Trophoblast cell (in vitro differentiated cells and primary cell): ENCODE measurements at places on chromosomes 1 and 21.

DNA sequence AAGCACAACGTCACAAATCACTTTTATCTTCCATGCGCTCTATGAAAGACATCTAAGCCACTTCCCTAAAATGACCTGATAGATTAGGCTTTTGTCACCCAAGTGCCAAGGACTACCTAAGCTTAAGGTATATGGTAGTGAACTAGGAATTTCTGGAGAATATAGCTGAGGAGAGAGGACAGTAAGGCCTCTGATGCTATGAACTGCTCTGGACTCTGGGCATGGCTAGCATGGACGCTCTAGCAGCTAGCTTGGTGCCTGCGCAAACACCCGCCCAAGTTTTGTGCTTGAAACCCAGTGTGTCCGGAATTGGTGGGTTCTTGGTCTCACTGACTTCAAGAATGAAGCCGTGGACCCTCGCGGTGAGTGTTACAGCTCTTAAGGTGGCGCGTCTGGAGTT lies 42.5 kb downstream of the OR10J5 start:
- no peak for DNase-seq

GRCh38 chr1:211985556-211986264 lies 49.6 kb downstream of the INTS7 start:
- DNase-seq: no peak

GRCh38 chr1:101187297-101187696 lies 49.5 kb upstream of the S1PR1 start:
- DNase-seq: no peak

DNA sequence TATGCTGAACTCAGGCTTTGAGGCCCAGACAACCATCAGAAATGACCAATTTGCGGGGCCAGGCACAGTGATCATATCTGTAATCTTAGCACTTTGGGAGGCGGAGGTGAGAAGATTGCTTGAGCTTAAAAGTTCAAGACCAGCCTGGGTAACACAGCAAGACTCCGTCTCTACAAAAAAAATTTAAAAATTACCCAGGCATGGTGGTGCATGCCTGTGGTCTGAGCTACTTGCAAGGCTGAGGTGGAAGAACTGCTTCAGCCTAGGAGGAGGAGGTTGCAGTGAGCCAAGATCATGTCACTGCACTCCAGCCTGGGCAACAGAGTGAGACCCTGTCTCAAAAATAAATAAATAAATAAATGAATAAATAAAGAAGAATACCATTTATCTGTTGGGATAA lies 156.5 kb downstream of the EIF4G3 start:
- peak; percentile 2 for DNase-seq

DNA sequence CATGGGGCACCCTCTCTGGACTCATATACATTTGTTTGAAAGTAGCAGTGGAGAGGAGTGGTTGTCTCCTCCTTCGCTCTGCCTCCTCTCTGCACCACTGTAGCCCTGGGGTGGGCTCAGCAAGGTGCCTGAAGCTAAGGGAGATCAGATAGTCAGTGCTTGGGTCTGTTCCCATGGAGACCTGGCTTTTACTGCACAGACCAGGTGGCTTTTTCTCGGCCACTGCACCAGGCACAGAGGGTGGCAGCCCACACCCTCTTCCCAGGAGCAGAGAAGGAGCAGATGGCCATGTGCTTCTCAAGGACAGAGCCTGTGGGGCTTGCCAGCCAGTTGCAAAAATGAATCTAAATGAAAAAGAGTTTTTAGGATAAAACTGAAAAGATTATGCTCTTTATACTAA lies 123.4 kb upstream of the KCNK1 start:
- DNase-seq: no peak

DNA sequence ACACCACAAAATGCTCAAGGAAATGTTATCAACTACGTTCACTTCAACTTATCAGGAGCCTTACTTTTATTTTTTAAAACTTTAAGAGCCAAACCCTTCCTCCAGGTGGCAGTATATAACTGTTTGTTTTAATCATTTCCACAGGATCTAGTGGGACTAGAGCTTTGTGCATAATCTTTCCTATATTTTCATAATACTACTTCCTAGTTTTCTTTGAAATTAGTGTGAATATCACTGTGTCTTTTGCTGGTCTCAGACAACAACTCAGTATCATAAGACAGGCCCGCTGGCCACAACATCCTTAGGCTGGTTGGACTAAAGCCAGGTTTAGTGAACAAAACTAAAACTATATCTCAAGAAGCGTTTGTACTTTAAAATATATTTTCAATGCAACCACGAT lies 145.5 kb downstream of the TIAM1 start:
- peak; percentile 19 for DNase-seq
